Mucosa of descending colon (tissue), 3 donors: ENCODE measurements at places on chromosomes 12 and 14.

DNA sequence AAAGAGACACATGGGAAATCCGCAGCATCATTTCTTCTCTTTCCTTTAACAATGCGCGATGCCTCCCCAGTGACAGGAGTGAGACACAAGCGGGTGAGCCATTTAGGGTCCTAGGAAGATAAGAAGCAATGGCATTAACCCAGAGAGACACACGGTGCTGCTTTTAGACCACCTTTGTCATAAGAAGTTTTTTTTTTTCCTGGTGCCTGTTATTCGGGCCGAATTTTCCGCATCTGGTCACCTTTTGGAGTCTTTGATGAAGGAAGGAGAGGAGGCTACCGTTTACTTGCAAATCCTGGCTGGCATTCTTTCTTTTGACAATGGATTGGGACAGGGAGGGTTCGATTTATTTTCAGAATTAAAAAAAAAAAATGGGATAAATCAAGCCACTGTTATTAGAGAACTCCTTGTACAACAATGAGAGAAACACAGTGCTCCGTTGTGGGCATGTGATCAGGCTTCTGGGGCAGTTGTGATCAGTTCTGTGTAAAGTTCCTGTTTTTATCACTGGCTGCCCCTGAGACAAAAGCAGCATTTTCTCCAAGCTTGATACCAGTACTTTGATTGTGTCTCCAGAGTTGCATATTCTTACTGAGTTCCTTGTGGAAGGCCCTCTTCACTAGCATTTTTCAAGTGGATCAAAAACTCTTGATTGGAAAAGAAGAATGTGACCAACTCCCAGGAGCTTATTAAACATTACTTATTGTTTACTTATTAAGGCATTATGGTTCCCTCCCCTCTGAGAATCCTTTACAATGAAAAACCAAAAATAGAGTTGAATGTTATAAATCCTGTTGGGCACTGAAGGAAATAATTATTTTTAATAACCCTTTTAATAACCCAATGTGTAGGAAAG, 1.1 kb downstream of the DIP2B start:
- DNase-seq, result no peak

GRCh38 chr12:19755136-19755535, 315.8 kb downstream of the AEBP2 start:
- DNase-seq, result no peak

- DNase-seq, result no peak
Measured at GRCh38 chr14:103398427-103399195, 13.4 kb downstream of the MARK3 start.

DNA sequence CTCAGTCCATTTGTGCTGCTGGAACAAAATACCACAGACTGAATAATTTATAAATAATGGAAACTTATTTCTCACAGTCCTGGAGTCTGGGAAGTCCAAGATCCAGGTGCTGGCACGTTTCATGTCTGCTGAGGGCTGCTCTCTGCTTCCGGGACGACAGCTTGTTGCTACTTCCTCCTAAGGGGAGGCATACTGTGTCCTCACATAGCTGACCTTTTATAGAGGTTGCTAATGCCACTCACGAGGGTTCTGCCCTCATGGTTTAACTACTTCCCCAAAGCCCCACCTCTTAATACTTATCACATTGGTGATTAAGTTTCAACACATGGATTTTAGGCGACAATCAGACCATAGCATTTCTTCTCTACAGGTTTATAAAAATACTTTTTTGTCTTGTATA, 411.1 kb downstream of the NRXN3 start:
- DNase-seq, result no peak

DNA sequence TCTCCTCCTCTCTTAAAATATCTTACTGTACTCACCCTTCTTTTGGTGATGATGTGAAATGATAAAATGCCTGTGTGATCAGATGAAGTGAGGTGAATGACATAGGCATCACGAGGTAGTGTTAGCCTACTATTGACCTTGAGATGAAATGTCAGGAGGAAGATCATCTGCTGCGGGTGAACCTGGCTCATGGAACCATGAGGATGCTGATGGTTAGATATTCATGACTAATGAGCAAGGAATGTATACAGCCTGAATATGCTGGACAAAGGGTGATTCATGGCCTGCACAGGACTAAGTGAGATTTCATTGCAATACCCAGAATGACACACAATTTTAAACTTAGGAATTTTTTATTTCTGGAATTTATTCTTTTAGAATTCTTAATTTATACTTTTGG, 89.6 kb downstream of the DAAM1 start:
- DNase-seq, result no peak

- DNase-seq, result no peak
Measured at GRCh38 chr12:16003460-16003859, 92.3 kb downstream of the DERA start.

GRCh38 chr12:93571925-93572711, at the start of gene SOCS2:
Gene SOCS2, plus strand, starts transcription at chr12:93572675. Its CDS starts 223 bp downstream, at chr12:93572898.
- DNase-seq, result peak; percentile 69
